Memory B cell (primary cell): ENCODE measurements at places on chromosomes 16 and 17.

- no peak for DNase-seq
Measured at GRCh38 chr16:47939680-47940079, 216.1 kb downstream of the ABCC12 start.

DNA sequence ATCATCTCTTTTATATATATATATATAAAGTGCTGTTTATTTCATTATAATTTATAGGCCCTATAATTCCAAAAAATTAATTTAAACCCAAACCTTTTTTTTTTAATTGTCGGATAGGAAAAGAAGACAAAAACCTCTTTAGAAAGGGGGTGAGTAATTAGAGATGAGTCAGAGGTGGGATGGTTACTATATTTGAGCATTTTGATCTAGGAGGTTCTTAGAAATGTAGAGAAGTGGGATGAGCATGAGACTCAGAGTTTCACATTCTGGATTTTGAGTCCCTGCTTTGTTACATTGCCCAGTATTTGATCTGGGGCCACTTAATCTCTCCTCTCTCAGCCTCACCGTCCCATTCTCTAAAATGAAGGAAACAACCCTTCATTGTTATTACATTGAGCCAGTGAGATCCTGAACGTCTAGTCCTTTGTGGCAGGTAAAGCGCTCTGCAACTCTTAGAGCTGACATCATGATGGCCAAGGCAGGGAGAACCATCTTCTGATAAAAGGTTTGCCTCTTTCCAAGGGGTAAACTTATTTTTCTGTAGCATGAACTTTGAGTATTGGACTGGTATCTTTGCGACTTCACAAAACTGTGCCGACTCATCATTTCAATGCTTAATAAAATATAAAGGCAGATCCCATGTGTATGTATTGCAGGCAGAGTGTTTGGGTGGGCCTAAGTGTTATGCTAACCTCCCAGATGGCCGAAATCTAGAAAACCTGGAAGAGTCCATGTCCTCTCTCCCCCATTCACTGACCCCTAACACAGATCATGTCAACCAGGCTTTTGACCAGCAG, 21.3 kb downstream of the HS3ST3B1 start:
- no peak for DNase-seq

DNA sequence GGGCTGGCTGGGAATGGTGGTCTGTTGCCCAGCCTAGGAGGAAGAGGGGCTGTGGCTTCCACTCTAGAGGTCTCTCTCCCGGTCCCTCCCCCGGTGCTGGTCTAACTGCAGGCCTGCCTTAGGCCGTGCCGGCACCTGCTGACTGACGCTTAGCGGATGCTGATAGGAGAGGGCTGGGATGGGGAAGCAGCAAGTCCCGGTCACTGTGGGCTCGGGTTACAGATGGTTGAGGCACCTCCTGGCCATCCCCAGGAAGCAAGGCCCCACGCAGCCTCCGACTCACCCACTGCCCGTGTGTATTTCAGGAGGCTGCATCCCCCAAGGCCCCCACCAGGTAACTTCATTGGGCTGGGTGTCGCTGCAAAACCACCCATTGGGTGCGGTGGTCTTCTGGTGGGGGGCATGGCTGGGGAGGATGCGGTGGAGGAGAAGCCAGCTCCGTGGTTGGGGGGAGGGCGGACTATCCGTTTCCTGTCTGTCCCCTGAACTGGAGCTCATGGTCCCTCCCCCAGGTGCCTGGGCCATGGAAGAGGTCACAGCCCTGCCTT, 278.9 kb downstream of the SEC14L1 start:
- no peak for DNase-seq

GRCh38 chr17:47741109-47741792, 8.2 kb downstream of the TBX21 start:
- DNase-seq, result no peak

GRCh38 chr17:2837147-2837561, 40.9 kb downstream of the RAP1GAP2 start:
- peak; percentile 61 for DNase-seq

- no peak for DNase-seq
Measured at GRCh38 chr16:66714654-66715307, 18.2 kb upstream of the CMTM4 start.

DNA sequence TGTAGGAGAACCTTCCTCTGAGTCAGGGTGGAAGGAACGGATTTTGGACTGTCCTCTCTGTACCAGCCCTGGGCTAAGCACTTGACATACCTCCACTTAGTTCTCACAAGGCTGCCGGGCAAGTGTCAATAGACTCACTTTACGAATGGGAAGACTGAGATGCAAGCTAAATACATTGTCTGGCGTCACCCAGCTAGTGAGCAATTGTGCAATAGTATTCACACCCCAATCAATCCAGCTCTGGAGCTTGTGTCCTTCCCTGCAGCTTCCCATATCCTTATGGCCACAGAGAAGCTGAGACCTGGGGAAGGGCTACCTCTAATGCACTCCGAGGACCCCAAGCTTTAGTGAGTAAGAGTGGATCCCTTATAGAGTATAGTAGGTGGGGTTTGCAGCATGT, 39.8 kb downstream of the SLC6A2 start:
- no peak for DNase-seq

DNA sequence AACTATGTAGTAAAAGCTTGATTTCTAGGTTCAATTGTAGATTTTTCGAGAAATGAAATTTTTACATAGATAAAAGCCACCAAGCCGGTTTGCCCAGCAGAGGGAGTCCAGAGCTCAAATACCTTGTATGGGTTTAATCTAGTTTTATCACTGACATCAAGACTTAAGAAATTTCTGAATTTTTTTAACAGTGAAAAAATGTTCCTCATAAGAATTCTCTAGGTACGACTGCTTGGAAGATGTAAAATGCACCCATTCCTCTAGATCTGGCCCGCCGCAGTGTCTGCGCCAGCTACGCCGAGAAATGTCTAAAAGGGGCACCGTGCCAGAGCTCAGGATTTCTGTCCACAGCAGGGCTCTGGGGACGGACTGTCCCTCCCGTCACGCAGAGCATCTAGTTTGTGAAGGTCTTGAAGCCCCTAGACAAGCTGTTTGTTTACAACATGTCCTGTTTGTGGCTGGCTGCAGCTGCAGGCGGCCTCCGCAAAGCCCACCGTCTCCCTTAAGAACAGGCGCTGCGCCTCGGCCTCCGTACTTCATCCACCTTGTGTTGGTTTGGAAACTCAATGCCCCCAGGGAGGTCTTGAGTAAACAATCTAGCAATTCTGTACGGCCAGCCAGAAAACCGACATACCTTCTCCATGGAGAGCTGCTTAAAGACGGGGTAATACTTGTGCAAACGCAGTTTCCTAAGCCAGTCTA, 24.8 kb downstream of the MAP1LC3B start:
- no peak for DNase-seq

- peak; percentile 63 for DNase-seq
Measured at GRCh38 chr17:8954339-8954738, 11.2 kb downstream of the PIK3R5 start.

DNA sequence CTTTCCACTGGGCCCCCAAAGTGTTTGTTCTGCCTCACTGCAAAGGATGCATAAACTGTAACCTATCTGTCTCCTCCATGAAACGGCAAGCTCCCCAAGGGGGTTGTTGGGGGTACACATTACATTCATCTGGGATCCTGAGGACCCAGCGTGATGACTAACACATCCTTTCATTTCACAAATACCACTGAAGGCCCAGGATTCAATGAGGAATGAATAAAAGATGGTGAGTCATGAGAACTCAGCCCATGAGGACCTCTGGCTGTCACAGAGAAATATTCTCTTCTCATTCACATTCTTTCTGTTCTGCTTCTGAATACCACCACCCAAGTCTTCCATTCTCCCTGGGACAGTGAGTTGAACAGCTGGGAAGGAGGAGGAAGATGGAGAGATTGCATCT, 149.8 kb downstream of the RBFOX3 start:
- DNase-seq, result no peak

DNA sequence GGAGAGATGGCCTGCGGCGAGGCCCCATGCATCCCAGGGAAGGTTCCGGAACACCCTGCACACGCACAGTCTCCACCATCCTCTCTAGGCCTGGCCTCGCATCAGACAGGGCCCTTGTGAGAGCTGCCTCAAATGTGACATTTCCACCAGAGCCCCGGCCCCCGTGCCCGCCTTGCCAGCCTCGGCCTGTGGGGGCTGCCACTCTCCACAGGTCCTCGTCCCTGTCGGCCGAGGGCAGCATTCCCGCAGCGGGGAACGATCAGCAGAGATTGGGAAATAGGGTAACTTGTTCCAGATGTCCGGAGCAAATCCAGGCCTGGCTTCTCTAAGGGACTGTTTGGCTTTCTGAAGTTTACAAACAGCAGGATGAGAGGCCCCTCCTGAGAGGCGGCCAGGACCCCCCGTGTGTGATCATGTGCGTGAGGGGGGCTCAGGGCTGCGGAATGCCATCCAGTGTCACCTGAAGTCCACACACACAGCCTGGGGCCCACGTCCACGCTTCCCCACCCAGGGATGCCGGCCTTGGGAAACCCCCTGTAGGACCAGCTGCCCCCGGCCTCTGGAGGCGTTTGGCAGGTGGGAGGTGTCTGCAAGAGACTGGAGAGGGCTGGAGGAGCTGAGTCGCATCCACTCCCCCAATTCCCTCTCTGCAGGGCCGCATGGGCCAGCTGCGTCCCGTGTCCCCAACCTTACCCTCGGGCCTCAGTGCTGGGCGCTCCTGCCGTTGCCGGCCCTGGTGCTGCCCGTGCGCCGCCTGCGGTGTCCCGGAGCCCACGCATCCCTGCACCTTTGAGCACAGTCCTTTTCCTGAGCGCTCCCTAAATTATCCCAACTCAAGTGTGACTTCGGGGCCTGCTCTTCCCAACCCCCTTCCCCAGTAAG, 70.4 kb downstream of the ZDHHC7 start:
- no peak for DNase-seq

DNA sequence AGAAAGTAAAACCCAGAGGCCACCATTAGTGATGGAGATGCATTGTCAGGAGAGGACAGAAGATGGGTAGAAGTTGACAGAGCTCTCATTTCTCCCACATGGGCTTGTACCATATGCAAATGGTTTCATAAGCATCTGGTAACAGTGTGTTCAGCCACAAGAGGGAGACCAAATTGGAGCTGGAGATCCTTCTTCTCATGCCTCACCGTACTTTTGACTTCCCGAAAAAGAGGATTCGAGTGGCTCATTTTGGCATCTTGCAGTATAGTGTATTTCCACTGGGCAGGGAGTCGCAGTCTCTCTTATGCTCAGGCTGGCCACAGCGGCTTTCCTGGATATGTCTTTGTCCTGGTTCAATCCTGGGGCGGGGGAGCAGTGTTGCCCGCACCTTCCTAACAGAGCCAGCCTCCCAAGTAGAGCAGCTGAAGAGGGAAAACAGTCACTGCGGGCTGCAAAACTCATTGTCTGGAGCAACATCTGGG, 23.8 kb downstream of the TBC1D3B start:
- no peak for DNase-seq

GRCh38 chr17:71068408-71068750, 899.0 kb downstream of the KCNJ2 start:
- no peak for DNase-seq

DNA sequence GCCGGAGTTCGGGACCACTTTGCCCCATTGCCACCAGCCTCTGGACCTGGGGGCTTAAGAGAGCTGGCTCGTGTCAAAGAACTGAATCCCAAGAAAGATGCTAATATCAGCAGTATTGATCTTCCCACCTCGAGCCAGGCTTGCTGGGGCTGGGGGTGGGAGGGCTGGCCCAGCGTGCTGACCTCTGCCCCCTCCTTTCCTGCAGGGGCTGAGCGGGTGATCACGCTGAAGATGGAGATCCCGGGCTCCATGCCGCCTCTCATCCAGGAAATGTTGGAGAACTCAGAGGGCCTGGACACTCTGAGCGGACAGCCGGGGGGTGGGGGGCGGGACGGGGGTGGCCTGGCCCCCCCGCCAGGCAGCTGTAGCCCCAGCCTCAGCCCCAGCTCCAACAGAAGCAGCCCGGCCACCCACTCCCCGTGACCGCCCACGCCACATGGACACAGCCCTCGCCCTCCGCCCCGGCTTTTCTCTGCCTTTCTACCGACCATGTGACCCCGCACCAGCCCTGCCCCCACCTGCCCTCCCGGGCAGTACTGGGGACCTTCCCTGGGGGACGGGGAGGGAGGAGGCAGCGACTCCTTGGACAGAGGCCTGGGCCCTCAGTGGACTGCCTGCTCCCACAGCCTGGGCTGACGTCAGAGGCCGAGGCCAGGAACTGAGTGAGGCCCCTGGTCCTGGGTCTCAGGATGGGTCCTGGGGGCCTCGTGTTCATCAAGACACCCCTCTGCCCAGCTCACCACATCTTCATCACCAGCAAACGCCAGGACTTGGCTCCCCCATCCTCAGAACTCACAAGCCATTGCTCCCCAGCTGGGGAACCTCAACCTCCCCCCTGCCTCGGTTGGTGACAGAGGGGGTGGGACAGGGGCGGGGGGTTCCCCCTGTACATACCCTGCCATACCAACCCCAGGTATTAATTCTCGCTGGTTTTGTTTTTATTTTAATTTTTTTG, 8.5 kb downstream of the GJD3 start:
- DNase-seq, result peak; percentile 14

DNA sequence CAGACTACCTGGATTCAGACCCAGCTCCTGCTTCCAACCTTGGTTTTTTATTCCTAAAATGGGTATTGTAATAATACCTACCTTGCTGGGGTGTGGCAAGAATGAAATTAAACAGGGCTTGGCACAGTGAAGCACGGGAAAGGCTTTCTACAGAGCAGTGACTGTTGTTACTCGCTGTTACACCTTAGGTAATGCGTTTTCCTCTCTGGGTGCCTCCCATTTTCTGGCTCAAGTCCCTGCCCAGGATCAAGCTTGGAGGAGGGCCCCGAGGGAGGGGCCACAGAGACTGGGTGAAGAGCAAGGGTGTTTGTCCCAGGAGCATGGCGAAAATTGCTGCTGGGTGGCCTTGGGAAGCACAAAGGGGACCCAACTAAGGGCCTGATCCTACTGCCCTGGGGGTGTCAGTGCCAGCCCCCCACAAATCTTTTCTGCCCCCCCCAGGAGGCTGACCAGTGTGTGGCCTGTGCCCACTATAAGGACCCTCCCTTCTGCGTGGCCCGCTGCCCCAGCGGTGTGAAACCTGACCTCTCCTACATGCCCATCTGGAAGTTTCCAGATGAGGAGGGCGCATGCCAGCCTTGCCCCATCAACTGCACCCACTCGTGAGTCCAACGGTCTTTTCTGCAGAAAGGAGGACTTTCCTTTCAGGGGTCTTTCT, 13.3 kb downstream of the MIEN1 start:
- no peak for DNase-seq

GRCh38 chr17:79490530-79490929, 120.3 kb downstream of the RBFOX3 start:
- DNase-seq, result no peak

GRCh38 chr16:46807336-46807735, 23.6 kb downstream of the C16orf87 start:
- no peak for DNase-seq

DNA sequence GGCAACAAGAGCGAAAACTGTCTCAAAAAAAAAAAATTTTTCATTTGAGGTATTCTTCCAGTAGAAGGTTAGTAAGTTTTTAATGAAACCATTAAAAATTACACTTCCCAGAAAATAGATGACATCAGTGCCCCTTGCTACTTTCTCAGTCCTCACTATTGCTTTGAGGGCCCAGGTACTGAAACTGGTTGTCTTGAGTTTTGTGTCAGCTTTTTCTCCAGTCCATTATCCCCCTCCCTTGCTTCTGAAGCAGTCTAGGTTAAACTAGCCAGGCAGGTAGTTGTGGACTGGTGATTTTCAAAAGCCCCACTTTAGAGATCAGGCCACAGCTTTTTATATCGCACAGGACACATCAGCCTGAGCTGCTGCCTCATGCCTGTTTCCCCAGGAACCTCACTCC, 10.9 kb downstream of the SMCR8 start:
- DNase-seq, result no peak

- DNase-seq, result no peak
Measured at GRCh38 chr16:47072158-47072557, 71.6 kb downstream of the NETO2 start.
